DMS53 (cell line): ENCODE measurements at places on chromosomes 2 and 18.

- no peak for DNase-seq
Observed at GRCh38 chr2:198066597-198066996, 262.2 kb downstream of the PLCL1 start.

- no peak for DNase-seq
Observed at GRCh38 chr2:72089537-72089936, 58.1 kb downstream of the CYP26B1 start.

GRCh38 chr18:23857756-23858155, 156.8 kb upstream of the TTC39C start:
- peak; percentile 94 for DNase-seq

DNA sequence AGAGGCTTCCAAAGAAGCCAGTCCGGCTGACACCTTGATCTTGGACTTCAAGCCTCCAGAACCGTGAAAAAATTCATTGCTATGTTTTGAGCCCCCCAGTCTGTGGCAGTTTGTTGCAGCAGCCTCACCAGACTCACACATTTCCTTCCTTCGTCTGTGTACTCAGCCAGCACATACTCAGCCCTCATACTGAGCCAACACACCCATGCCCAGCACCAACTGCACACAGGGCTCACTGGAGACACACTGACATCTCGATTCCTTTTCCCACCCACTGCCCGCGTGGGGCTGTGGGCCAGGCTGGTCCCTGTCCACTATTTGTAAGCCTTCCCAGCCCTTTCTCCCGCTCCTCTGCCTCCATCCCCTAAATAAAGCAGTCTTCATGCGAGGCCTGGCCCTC, 24.1 kb upstream of the NMUR1 start:
- no peak for DNase-seq
